Stimulated activated CD4-positive, alpha-beta T cell treated with anti-CD3 and anti-CD28 coated beads, Interleukin-1b, Interleukin-23, amount 100 ng/mL, for 1 hour (primary cell): ENCODE measurements at places on chromosomes 1 and 21.

- DNase-seq, result no peak
These were observed 16.2 kb upstream of the TTLL10 start for GRCh38 chr1:1157426-1157913.

DNA sequence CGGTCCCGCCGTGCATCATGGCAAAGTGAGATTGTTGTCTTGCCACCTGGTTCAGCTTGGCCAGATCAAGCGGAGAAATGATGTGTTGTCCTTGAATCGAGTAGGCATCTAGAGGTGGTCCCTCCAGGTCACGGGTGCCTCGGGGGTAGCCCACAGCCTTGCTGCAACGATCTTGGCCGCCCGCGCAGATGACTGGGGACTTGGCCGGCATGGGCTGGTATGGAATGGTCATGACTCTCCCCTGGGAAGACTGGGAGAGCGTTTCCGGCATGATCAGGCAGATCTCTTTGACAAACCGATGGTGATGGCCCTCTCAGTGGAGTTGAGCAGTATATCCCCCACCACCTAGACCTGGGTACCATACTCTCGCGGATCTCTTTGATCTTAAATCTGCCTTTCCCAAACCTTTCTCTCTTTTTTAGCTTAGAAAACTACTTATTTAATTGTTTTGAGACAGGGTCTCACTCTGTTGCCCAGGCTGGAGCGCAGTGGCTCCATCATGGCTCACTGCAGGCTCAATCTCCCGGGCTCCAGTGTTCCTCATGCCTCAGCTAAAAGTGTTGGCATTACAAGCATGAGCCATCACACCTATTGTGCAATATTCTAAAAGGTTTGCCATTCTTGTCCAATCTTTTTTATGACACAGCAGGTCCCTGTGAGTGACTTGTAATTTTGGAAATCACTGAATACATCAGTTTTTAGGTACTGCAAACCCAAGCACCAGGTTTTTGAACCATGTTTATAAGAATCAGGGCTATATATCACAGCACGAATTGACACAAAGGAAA, 9.4 kb upstream of the ELAPOR1 start:
- DNase-seq, result no peak

- DNase-seq, result no peak
These were observed 63.0 kb downstream of the RHBG start for GRCh38 chr1:156431769-156432668.

- DNase-seq, result no peak
These were observed 149.7 kb downstream of the PGBD5 start for GRCh38 chr1:230276401-230276800.
